ENCODE measurements at places on chromosomes 6 and 20.

DNA sequence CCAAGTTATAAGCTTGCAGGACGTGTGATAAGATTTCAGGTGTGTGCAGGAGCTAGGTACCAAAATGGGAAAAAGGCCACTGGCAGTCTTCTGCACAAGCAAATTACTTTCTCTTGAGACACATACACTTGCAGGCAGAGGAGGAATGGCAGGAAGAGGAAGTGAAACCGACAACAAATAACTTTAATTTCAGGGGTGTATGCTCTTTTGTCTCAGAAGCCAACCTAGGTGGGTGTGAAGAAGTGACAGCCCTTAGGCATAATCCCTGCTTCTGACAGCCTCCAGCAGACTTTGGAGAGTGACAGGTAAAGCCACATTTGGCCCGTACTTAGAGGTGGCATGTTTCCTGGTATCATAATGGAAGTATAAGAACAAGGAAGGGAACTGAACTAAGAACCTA is 118.8 kb upstream of the TRAF3IP2 start:
- DNase-seq, result no peak

GRCh38 chr6:11363881-11364576 is 131.6 kb upstream of the NEDD9 start:
- no peak for DNase-seq

DNA sequence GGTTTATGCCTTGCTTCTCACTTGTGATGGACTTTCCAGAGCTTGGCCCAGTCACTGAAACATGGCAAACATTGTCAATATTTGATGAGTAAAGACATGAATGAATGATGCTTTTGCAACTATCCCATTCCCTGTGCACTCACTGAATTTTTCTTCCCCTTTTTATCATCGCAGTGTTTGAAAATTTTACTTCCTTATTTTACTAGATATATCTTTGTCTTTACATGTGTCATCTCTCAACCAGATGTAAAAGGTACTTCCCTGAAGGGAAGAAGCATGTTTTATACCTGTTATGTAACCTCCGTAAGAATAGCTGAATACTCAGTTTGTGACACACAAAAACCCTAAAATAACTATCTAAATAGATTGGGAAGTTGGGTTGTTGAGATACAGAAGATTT is 544.7 kb upstream of the FLRT3 start:
- no peak for DNase-seq

DNA sequence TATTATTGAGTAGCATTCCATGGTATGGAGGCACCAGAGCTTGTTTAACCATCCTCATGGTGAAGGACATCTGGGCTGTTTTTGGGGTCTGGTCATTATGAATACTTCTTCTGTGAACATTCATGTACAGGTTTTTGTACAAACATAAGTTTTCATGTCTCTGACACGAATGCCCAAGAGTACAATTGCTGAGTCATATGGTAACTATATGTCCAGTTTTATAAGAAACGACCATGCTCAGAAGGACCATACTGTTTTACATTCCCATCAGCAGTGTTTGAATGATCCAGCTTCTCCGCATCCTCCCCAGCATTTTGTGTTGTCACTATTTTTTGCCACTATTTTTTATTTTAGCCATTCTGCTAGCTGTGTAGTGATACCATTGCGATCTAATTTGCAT is 188.6 kb downstream of the KHDC1L start:
- no peak for DNase-seq

- no peak for DNase-seq
These were observed 59.0 kb upstream of the TPD52L1 start for GRCh38 chr6:125094563-125094962.

GRCh38 chr6:24621626-24622289 is 24.2 kb downstream of the KIAA0319 start:
- DNase-seq, result no peak

DNA sequence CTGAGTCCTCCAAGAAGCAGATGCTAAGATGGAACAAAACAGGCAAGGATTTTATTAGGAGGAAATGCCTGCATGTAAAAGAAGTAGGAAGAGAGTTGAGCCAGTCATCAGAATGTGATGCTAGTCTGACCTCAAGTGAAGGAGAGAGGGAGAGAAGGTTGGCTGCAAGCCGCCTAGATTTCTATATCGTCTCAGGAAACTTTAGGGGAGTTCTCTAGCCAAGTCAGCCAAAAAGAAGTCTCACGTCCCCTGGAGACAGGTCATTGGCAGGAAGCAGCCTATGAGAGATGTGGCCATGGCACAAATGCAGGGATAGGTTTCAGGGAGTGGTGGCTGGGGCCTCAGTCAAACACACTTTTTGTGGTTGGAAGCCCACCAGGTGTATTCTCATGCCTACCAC is 378.0 kb downstream of the CD109 start:
- DNase-seq, result no peak

DNA sequence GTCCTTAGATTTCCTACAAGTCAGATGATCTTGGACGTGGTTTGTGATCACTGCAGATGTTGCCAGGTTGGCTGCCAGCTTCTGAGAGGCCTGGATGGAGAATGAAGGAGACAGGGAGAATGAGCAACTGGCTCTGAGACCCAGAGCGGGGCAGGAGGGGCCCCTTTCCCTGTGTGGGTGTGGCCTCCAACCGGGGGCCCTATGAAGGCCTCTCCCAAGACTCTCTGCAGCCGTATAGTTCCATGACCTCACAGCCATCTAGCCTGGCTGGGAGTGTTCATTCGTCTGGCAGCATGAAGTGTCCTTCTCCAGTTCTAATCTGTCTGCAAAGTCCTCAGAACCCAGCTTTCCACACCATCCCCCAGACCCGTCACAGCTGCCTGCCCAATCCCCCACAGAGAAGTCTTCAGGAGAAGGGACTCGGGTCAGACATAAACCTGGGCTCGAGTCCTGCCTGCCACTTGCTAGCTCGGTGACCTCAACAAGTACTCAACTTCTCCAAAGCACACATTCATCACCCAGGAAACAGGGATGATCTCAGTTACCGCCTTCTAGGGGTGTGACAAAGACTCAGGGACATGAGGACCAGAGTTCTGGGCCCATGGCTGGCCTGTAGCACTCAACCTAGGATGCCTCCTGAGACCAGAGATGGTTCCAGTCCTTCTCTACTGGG is 122.6 kb downstream of the EDN3 start:
- DNase-seq, result no peak

DNA sequence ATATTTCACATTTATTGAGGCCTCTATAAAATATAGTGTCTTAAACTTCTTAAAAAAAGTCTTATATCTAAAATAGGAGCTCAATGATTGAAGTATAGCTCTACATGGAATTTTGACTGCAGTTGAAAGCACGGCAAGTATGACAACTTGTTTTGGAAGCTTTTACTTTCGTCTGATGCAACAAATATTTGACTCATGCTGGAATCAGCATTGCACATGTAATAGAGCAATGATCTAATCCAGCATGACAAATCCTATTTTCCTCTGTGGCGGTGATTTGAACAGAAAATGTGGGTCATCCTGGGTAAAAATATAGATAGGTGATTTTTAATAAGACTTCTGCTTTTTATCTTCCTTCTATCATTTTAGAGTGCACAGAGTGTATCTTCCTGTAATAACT is 111.6 kb downstream of the TINAG start:
- no peak for DNase-seq

DNA sequence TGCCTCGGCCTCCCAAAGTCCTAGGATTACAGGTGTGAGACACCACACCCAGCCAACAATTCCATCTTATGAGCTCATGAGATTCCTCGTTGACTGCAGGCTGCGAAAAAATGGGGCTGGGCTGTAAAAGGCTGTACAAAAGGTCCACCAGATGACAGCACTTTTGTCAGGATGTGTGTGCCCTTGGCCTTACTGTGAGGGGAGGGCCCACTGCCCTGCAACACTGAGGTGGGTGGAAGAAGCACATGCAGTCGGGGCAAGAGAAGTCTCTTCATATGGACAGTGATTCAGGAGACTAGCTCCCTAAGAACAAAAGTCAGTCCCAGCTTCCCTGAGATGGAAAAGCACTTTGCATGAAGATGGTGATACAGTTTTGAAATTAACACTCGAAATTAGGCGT is 50.5 kb downstream of the KCTD20 start:
- DNase-seq, result no peak

DNA sequence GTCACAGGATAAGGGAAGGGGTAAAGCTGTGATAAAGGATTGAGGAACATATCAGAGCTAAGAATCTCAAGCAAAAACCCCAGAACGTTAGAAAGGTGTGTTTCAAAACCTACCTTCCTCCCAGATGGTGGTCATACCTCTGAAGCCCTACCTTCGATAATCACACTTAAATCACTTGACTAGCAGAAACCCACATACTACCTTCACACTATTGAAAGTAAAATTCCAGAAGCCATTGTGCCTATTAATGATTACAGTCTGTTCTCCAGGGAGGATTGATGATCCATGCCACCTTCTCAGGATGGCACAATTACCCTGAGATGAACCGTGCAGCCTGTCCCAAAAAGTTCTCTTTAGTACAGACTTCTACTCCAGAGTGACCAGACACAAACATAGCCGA is 72.3 kb upstream of the SOX4 start:
- no peak for DNase-seq

DNA sequence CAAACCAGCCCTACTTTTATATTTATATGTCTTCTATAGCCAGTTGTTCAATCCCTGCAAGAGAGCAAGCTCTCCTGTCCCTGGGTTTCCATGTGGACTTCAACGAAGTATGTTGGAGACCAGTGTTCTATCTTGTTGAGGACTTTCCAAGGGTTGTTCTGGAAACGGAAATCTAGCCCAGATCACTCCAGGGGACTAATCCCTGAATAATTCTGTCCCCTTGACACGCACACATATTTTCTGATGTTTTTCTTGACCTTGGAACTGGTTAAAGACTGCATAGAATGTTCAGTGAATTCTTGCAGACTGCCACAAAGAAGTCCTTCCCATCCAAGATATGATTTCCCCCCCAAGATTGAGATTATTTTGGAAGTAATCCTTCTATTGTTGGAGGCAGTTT is 9.5 kb upstream of the MYLK2 start:
- DNase-seq, result no peak

DNA sequence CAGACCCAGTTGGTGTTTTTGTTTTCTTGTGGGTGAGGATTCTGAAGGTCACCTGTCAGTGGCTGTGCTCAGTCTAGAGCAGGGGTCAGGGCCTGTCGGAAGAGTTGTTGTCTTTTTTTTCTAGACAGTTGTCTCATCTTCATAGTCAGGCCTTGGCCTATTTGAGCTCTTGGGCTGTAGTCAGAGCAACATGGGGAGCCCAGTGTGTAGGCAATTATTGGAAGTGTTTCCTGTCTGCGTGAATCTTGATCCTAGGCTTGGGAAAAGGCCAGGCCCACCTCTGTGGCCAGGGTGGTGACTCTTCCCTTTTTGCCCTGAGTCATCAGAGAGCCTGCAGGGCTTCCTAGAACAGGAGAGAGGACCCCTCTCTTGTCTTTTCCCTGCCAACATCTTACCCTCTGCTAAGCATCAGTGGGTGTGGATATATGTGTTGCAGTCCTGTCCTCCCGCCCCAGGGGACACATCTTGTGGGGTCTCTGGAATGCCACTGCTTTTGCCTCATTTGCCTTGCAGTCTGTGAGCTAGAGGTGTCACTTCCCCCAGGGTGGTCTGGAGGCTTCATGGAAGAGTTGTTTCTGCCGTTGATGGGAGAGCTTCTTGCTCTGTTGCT is 11.4 kb downstream of the TJAP1 start:
- DNase-seq, result no peak

DNA sequence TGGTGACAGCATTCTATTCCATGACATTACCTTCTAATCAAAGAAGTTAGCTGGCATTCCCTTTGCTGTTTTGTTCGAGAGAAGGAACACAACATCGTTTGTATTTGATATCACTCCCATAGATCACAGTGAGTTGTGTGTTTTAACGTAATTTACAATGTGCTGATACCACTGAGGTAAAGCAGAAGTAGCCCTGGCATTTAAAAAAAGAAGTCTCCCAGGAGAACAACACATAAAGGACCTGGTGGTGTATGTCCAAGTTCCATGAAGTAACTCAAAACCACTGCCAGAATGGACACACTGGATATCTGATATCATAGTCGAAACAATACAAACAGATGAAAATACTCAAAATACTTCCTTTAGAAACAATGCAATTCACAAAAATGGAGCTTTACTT is 351.7 kb downstream of the RNGTT start:
- no peak for DNase-seq

GRCh38 chr6:106560996-106561685 is 68.2 kb downstream of the RTN4IP1 start:
- no peak for DNase-seq

GRCh38 chr6:132142768-132143167 is 191.6 kb upstream of the CCN2 start:
- no peak for DNase-seq

DNA sequence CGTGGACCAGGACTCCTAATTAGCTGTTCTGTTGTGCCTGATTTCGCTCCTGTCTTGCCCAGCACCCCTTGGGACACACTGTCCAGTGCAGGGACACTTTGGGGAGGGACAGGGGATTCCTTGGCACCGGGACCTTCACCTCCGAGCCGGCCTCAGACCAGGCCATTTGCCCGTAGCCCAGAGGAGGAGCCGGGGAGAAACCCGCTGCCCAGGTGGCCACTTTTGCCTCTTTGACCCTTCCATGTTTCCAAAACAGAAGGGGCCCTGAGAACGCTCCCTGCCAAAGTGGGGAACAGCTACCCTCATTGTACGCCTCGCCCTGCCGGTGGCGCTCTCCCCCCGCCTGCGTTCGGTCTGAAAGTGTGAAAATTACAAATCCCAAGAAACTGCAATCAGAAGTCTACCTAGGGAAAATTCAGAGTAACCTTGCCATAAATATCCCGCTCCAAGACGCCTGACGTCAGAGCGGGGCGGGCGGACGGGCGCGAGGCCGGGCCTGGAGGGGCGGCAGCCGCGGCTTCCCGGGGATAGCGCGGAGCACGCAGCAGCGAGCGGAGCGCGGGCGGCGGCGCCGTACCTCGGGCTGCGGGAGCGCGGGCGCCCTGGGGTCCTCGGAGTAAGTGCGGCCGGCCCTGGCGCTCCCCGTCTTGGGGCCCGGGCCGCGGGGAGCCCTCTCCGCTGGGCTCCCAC is at the start of gene DAAM2:
Gene DAAM2, plus strand, starts transcription at position 527 of the 690 bp plus-strand sequence. CDS start 63,927 bp downstream, outside the sequence.
- no peak for DNase-seq

DNA sequence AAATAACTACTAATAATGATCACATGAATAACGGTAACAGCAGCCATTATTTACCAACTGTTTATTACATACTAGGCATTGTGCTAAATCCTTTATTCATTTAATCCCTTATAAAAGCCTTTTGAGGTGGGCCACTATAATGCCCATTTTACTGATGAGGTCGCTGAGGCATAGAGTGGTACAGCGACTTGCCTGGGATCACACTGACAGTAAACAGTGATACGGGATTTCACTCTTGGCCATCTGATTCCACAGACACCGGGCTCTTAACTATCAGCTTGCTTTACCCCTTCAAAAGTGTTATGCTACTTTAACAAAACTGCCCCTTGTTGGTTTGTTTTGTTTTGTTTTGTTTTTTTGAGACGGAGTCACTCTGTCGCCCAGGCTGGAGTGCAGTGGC is 2.2 kb upstream of the RAB22A start:
- no peak for DNase-seq

- DNase-seq, result no peak
These were observed 233.7 kb upstream of the ZFP64 start for GRCh38 chr20:52425253-52425652.

GRCh38 chr20:23009636-23010035 is 25.5 kb upstream of the SSTR4 start:
- no peak for DNase-seq

- no peak for DNase-seq
These were observed 12.9 kb upstream of the GFOD1 start for GRCh38 chr6:13500264-13500663.

GRCh38 chr6:165664559-165665383 is 1.7 kb upstream of the PDE10A start:
- no peak for DNase-seq

Data from activated CD8-positive, alpha-beta memory T cell treated with anti-CD3 and anti-CD28 coated beads for 1 hour (primary cell).